Upper lobe of left lung (tissue), 6 donors: ENCODE measurements at places on chromosomes 3 and 15. TPM values are rescaled to one million over a fixed set of nuclear protein-coding genes. Genes with fewer than 3 reads are reported as not detected.

DNA sequence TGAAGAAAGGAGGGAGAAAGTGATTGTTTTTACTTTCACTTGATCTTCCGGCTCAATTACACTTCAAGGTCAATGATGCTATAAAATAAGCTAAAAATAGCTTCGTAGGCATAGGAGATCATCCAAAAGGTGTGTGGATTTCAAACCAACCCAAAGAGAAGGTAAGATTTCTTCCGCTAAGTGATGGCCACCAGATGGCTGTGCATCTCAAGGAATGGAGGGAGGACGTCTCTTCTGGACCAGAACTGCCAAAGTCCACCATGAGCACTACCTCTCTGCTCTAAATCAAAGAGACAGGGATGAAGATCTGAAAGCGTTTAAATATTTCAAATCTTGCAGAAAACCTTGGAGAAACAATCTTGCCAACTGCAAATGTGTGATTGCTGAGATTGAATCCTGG, 199.1 kb upstream of the ZPLD1 start:
- H3K4me1 ChIP-seq: no peaks in the 10 kb centered on the region
- no peak overlapping the region for H3K4me3 ChIP-seq
- H3K27ac ChIP-seq: no peak overlapping the region
- no peaks in the 10 kb centered on the region for H3K27me3 ChIP-seq
- no peak for DNase-seq

DNA sequence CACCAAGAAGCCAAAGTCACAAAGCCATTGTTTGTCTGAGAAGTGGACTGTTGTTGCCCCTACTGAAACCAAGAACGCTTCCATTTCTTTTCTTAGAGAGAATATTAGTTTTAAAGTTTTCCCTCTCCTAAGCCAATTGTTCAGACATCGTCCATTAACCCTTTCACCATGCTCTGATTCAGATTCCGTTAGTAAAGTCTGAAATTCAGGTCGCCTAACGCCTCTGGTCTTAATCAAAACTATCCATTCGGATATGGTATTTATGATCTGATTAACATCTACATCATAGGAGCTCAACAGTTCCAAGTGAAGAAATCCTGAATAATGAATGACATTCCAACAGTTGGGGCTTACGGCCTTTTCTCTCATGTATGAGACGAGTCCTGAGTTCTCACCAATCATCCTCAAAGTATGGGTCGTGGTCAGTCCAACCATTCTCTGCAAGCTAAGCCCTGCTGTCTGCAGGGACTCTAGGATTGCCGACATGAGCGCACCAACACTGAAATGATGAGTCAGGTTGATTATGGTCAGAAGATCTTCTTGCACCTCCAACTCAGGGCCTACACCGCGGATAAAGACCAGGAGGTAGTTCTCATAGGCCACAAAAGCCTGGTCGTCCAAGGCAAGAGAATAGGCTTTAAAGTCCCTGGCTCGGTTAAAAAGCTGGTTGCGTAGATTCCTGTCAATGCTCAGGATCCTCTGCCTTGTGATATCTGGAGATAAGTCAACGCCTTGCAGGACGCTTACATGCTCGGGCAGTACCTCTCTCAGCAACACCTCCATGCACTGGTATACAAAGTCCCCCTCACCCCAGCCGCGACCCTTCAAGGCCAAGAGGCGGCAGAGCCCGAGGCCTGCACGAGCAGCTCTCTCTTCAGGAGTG, 767 bp downstream of the EPM2AIP1 start:
- DNase-seq: no peak
- H3K27me3 ChIP-seq: no peaks in the 10 kb centered on the region
- H3K4me1 ChIP-seq: peaks cover 58% of the 10 kb centered on the region
- H3K27ac ChIP-seq: peak overlapping the region; percentile 95

- no peaks in the 10 kb centered on the region for H3K36me3 ChIP-seq
- no peaks in the 10 kb centered on the region for H3K27me3 ChIP-seq
- H3K4me3 ChIP-seq: no peak overlapping the region
- DNase-seq: peak; percentile 54
Measured at GRCh38 chr15:42063122-42063848, 31.1 kb downstream of the PLA2G4D start.

GRCh38 chr3:188274249-188274915, 120.4 kb downstream of the LPP start:
- no peak overlapping the region for H3K27ac ChIP-seq
- no peaks in the 10 kb centered on the region for H3K36me3 ChIP-seq
- peaks cover 34% of the 10 kb centered on the region for H3K4me1 ChIP-seq
- no peaks in the 10 kb centered on the region for H3K27me3 ChIP-seq
- no peak for DNase-seq

GRCh38 chr3:185402561-185402960, 39.6 kb downstream of the MAP3K13 start:
- H3K36me3 ChIP-seq: no peaks in the 10 kb centered on the region
- H3K4me3 ChIP-seq: no peak overlapping the region
- H3K4me1 ChIP-seq: no peaks in the 10 kb centered on the region

The CD276 gene
- 82.1 TPM for total RNA-seq

DNA sequence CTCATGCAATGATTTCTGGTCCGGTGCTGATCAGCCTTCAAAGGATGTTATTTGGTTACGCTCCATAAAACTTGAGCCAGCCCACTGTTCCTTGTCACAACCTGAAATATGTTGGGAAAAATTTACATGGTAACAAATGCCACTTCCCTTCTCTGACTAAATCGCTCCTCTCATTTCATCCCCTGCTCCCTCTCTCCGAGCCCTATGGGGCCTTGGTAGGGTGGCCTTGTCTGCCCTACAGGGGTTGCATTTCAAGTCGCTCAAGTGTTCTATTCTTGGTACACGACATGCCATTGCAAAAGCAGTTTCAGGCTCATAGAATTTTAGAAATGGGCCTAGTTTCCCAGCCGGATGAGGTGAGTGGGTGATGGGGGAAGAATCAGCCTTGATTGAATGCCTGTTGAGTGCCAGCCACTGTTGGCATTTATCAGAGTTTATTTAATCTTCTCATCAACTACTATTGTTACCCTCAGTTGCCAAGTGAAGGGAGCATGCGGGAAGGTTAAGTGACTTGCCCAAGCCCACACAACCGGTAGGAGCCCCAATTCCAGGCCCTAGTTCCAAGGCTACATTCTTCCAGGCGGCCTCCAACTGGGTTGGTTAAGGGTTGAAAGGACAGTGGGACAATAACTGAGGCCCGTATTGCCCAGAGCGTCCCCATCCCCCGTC, 961 bp upstream of the ABHD2 start:
- H3K36me3 ChIP-seq: no peaks in the 10 kb centered on the region
- no peaks in the 10 kb centered on the region for H3K27me3 ChIP-seq
- peak overlapping the region; percentile 92 for H3K4me3 ChIP-seq
- H3K4me1 ChIP-seq: peaks cover 24% of the 10 kb centered on the region

GRCh38 chr3:32276279-32276841, 37.9 kb downstream of the CMTM8 start:
- H3K27ac ChIP-seq: peak overlapping the region; percentile 63
- H3K27me3 ChIP-seq: no peaks in the 10 kb centered on the region
- peaks cover 37% of the 10 kb centered on the region for H3K4me1 ChIP-seq
- H3K36me3 ChIP-seq: no peaks in the 10 kb centered on the region

GRCh38 chr3:186105543-186105942, 3.3 kb downstream of the ETV5 start:
- no peak for DNase-seq
- H3K4me1 ChIP-seq: peaks cover 45% of the 10 kb centered on the region
- no peaks in the 10 kb centered on the region for H3K36me3 ChIP-seq
- no peaks in the 10 kb centered on the region for H3K27me3 ChIP-seq
- no peak overlapping the region for H3K4me3 ChIP-seq

The CCR9 gene
- total RNA-seq: not detected

The ISLR2 gene
- total RNA-seq: 1.3 TPM

The SYNPR gene
- total RNA-seq: not detected

DNA sequence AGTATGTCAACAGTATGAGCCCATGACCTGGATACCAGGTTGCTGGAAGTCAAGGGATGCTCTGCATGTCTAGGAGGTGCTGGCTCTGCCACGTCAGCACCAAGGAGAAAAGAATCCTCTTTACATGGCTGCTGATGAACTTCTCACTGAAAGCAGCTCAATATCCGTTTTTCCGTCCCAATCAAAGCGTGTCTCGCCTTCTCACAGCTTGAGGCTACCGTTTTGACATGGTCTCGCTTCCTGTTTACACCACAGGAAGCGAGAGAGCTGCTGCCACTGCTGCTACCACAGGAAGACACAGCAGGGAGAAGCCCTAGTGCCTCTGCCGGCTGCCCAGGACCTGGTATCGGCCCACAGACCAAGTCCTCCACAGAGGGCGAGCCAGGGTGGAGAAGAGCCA, 27.3 kb downstream of the STARD5 start:
- peaks cover 52% of the 10 kb centered on the region for H3K4me1 ChIP-seq
- peak overlapping the region; percentile 79 for H3K27ac ChIP-seq
- DNase-seq: peak; percentile 86
- H3K27me3 ChIP-seq: no peaks in the 10 kb centered on the region
- H3K36me3 ChIP-seq: no peaks in the 10 kb centered on the region
- H3K4me3 ChIP-seq: peak overlapping the region; percentile 50

GRCh38 chr3:70789878-70790277, 477.4 kb upstream of the MDFIC2 start:
- no peaks in the 10 kb centered on the region for H3K27me3 ChIP-seq
- H3K4me1 ChIP-seq: no peaks in the 10 kb centered on the region
- no peak overlapping the region for H3K27ac ChIP-seq

GRCh38 chr3:172972717-172973116, 168.3 kb downstream of the SPATA16 start:
- no peak for DNase-seq
- H3K4me1 ChIP-seq: no peaks in the 10 kb centered on the region
- no peak overlapping the region for H3K27ac ChIP-seq
- H3K36me3 ChIP-seq: no peaks in the 10 kb centered on the region
- no peak overlapping the region for H3K4me3 ChIP-seq

DNA sequence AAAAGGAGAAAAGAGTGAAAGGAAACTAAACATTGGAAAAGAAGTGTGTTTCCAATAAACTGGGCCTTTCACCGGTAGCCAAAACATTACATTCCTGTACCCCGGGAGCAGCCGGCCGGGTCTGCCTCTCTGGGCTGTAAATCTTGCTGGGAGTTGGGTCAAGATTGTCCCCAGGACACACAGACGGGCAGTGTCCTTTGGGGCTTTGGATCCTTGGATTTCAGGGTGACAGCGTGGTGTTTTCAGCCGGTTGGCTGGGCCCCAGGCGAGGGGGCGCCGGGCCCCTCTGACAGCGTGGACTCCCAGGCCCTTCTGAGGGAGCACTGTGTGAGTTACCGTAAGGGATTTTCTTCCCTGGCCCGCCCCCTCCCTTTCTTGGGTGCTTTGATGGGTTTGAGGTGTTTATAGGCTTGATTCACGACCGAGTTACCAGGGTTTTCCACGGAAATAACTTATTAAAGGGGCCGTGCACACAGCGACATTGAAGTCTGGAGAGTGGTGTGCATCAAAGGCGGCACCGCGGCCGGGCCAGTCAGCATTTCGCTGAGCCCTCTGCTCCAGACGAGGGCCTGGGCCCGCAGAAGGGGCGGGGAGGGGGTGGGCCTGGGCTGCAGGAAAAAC, 27.4 kb downstream of the SMAD6 start:
- DNase-seq: no peak
- no peak overlapping the region for H3K4me3 ChIP-seq
- H3K27ac ChIP-seq: peak overlapping the region; percentile 71
- H3K4me1 ChIP-seq: peaks cover 39% of the 10 kb centered on the region
- no peaks in the 10 kb centered on the region for H3K36me3 ChIP-seq

GRCh38 chr3:184261270-184261853, at the start of gene CAMK2N2:
TSS of gene CAMK2N2 (minus strand) at chr3:184261553. CDS start at chr3:184261285, 268 bp downstream.
- H3K4me1 ChIP-seq: peaks cover 35% of the 10 kb centered on the region
- peak within 1 kb of the TSS; percentile 49 for H3K4me3 ChIP-seq
- DNase-seq: peak; percentile 58
- H3K36me3 ChIP-seq: no peaks in the 10 kb centered on the region
- H3K27me3 ChIP-seq: peaks cover 4% of the 10 kb centered on the region
- no peak within 1 kb of the TSS for H3K27ac ChIP-seq

The DAZL gene
- total RNA-seq: not detected

DNA sequence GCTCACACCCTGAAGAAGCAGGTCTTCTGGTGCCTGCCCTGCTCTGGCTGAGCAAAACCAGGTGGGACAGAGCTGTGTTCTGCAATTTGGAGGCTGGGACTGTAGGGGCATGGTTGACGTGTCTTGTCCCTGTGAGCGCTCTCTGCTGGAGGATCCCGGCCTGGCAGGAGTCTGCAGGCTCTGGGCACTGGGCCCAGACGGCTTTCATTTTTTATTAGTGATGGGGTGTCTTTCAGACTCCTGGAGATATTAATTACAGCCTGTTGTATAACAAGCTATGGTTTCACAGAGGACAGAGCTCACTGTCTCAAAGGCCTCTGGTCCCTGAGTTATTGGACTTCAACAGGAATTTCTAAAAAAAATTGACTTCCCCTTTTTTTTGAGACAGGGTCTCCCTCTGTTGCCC, 29.5 kb upstream of the ZNF710 start:
- no peak overlapping the region for H3K4me3 ChIP-seq
- no peak overlapping the region for H3K27ac ChIP-seq
- H3K27me3 ChIP-seq: no peaks in the 10 kb centered on the region
- DNase-seq: peak; percentile 41
- no peaks in the 10 kb centered on the region for H3K36me3 ChIP-seq
- no peaks in the 10 kb centered on the region for H3K4me1 ChIP-seq

The PLA1A gene
- total RNA-seq: 18.5 TPM

The BMF gene
- total RNA-seq: 27.6 TPM

The CTDSPL2 gene
- total RNA-seq: 20.6 TPM

DNA sequence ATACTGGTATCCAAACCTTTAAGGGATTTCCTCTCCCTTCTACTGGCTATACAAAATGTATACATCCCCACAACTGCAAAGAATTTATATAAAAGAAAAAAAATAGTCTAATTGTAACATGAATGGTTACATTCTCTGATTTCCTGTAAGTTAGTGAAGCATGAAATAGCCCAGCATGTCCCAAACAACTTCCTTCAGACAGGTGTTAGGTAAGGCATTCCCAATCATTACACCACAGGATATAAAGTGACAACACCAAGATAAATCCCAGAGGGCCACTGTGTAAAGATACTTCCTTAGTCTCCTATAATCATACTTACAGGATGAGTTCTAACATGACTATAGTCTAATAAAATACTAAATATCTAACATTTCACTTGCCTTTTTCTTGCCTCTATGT, 7.6 kb downstream of the CMTM6 start:
- H3K4me3 ChIP-seq: no peak overlapping the region
- no peak overlapping the region for H3K27ac ChIP-seq
- DNase-seq: no peak
- H3K4me1 ChIP-seq: peaks cover 9% of the 10 kb centered on the region
- no peaks in the 10 kb centered on the region for H3K36me3 ChIP-seq
- H3K27me3 ChIP-seq: no peaks in the 10 kb centered on the region

- H3K27ac ChIP-seq: no peak overlapping the region
- no peak overlapping the region for H3K4me3 ChIP-seq
- no peak for DNase-seq
Measured at GRCh38 chr3:33795856-33796536, 2.4 kb upstream of the PDCD6IP start.

DNA sequence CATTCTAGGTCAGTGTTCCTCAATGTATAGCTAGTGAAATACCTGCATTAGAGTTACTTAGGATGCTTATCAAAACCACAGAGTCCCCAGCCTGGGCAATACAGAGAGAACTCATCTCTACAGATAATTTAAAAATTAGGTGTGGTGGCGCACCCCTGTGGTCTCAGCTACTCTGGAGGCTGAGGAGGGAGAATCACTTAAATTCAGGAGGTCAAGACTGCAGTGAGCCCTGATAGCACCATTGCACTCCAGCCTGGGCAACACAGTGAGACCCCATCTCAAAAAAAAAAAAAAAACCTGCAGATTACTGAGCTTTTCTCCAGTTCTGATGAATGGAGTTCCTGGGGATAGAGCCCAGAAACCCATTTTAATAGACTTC, 10.1 kb upstream of the MINDY2 start:
- no peak overlapping the region for H3K27ac ChIP-seq
- H3K36me3 ChIP-seq: no peaks in the 10 kb centered on the region
- H3K27me3 ChIP-seq: no peaks in the 10 kb centered on the region
- H3K4me3 ChIP-seq: no peak overlapping the region
- DNase-seq: no peak

The CMTM7 gene
- total RNA-seq: 53.7 TPM
